ENCODE measurements at places on chromosomes 12 and 14.

DNA sequence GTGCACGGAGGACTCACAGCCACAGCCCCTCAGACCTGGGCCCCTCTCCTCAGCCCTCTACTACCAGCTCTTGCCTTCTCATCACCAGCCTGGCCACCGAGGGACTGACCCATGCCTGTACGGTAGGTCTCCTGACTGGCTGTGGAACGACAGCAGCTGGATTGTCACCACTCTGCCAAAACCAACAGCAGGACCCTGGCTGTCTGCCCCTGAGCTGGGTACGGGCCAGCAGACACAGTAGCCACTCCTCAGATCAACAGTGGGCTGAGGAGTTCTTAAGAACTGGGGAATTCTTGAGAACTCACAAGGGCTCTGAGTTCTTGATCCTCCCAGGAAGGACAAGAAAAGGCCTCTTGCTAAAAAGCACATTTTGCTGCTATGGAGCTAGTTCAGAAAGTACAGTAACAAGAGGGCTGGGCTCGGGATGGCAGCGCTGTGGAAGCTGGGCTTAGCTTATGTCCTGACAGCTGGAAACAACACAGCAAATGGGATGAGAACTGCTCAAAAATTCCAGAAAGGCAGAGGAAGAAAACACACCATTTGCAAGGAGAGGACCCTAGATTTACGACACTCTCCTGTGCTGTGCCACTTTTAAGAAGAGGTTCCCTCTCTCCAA is 176.4 kb downstream of the ANO2 start:
- DNase-seq: no peak

- no peak for DNase-seq
These were observed 351.0 kb downstream of the NAV3 start for GRCh38 chr12:78181544-78182162.

DNA sequence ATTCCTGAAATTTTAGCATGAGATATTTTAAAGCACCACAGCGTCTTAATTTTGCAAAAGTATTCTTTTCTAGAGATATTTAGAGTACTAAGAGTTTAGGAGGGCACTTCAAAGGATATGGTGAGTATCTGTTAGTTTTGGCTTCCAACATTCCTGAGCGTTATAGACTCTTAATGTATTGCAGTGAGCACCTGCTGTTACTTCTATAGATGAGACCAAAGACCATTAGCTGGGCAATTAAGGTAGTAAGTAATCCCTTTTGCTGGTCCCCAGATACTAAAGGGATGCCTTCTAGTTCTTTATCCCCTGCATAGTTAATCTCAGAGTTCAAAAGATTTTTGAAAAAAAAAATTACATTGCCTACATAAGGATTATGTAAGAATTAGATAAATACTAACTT is 975.6 kb downstream of the GALC start:
- DNase-seq: no peak

- DNase-seq: no peak
These were observed 44.5 kb downstream of the NUAK1 start for GRCh38 chr12:106094304-106094703.

DNA sequence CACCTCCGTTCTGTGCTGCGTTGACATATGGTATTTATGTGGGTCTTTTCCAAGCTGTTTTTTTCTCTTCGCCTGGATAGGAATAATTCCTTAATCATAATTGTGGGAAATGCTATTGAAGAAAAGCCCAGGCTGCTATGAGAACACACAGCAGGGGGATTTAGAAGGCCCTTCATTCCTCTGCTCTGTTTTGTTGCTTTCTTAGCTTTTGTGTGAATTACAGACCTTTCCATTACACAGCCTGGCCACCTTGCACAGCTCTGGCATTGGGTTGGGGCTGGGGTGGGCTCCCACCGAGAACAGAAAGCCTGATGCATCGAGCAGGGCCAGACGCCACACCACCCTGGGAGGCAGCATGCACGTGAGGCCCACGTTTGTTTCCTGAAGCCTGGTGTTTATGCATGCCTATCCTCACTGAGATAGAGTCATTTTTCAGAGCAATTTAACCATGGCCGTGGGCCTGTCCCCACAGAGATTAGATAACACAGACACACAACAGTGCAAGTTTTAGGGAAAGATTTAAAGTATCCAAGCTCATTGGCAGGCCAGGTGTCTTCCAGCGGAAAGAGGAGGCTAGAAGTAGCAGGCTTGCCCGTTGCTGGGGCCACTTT is 287.6 kb upstream of the PWP1 start:
- DNase-seq: no peak

GRCh38 chr12:101567918-101568317 is 26.9 kb upstream of the MYBPC1 start:
- DNase-seq: no peak

DNA sequence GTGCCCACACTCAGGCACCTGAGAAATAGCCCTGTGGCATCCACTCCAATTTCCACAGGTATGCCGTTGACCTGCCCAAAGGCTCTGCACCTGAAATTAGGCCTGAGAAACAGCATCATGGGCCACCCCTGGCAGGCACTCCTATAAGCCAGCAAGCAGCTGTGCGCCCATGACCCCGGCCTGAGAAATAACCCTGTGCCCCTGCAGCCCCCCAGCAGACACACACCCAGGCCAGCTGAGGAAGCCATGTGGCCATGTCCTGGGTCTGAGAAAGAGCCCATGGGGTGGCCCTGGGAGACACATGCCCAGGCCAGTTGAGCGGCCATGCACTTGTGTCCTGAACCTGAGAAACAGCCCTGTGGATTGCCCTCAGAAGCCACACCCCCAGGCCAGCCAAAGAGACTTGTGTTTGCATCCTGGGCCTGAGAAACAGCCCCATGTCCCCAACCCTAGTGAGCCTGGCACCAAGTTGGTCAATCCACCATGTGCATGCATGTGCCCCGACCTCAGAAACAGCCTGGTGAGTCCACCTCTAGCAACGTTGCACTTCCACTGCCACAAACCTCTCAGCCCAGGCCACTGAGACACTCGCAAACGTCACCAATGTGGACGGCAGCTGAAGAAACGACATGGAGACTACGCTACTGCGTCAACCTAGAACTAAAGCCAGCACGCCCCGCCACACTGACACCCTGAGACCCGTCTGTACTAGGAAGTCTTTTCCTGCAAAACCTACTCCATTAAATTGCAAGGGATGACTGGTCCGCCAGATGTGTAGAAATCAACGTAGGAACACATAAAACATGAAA is 411.9 kb downstream of the TMEM121 start:
- no peak for DNase-seq

DNA sequence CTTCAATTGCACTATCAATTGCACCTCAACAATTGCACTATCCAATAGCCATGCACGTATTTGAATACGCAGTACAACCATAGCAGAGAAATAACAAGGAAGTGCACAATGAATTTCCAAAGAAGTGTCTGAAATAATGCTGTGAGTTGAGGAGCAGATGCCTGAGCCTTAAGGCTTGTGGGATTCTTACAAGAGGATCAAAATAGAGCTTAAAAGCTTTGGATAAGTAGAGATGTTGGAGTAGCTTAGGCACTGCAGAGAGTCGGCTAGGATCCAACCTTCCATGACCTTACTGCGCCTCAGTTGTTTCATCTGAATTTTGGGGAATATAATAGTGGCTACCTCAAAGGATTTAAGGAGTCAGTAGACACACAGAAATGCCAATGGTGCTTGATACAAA is 196.1 kb upstream of the FLRT2 start:
- no peak for DNase-seq

- no peak for DNase-seq
These were observed 140.0 kb downstream of the DAD1 start for GRCh38 chr14:22448905-22449599.
